ENCODE measurements at places on chromosomes 1 and 21.

DNA sequence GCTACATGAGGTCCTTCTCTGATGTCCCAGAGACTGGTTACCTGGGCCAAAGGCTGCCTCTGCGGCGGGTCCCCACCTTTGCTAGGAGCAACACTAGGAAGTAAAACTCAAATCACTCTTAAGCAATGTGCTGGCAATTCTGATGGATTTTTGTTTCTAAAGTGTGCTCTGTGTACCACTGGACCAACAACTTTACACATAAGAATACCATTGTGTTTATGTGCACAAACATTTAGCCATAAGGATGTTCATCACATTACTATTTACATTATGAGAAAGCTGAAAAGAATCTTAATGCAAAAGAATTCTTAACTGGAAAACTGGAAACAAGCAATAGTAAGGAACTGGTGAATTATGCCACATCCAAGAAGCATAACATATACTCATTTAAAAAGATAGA is 38.6 kb downstream of the SSBP3 start:
- no peak for DNase-seq

GRCh38 chr1:109398343-109399225 is 866 bp upstream of the SORT1 start:
- no peak for DNase-seq

DNA sequence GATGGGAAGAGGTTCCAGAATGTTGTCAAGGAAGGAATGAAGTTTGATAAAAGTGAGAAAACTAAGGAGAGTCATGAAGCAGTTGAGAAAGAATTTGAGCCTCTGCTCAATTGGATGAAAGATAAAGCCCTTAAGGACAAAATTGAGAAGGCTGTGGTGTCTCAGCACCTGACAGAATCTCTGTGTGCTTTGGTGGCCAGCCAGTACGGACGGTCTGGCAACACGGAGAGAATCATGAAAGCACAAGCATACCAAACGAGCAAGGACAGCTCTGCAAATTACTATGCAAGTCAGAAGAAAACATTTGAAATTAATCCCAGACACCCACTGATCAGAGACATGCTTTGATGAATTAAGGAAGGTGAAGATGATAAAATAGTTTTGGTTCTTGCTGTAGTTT is 142.8 kb downstream of the CDC7 start:
- DNase-seq = no peak

- DNase-seq = no peak
Measured at GRCh38 chr1:2639607-2640521, 7.0 kb upstream of the MMEL1 start.

- DNase-seq = no peak
Measured at GRCh38 chr1:82273816-82274215, 473.1 kb downstream of the ADGRL2 start.

DNA sequence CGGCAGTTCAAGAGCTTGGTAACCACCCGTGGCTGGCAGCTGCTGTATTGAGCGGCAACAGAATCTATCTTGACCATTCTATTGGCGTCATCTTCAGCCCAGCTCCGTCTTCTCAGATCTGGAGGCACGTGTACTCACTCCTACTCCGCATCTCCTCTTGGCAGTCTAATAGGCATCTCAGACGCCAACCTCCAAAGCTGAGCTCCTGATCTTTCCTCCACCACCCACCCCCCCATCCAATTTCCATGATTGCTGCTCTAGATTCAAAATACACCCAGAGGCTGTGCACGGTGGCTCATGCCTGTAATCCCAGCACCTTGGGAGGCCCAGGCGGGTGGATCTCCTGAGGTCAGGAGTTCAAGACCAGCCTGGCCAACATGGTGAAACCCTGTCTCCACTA is 84.6 kb upstream of the CASZ1 start:
- no peak for DNase-seq

DNA sequence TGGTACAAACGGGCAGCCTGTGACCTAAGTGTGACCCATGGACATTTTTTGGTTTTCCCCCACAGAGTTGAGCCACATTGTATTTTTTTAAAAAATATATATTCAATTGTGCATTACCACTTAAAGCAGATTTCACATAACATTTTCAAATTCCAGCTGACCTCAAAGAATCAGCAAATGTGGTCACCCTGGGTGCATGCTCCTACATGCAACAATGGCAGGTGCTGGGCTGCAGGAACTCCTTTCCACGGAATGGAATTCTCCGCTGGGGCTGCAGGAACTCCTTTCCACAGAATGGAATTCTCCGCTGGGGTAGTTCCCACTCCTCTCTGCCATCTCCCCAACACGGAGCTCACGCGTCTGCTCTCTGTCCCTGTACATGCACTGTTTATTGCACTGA is 68.7 kb downstream of the MAP10 start:
- no peak for DNase-seq
